ENCODE measurements at places on chromosomes 5 and 9.

DNA sequence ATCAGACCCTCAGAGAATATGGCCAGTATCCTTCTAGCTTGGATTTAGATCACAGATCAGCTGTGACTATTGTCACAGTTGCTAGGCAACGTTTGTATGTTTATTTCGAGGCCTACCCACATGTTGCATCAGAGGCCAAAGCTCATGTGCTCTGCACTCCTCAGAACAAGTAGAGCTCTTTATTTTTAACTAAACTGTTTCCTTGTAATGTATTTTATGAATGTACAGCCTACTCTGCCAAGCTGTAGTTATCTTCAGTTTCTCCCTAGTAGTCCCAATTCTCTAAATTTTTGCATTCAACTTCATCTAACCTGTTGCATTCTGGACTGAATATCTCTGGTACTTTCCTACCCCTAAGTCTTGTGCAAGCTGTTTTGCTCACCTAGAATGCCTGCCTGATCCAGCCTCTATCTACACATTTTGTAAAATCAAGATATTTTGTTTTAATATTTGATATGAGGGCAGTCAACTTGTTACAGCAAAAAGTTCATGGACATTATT is 52.8 kb downstream of the CAST start:
- no peak for DNase-seq

- no peak for DNase-seq
Measured at GRCh38 chr9:129568560-129569501, 52.1 kb downstream of the C9orf50 start.

DNA sequence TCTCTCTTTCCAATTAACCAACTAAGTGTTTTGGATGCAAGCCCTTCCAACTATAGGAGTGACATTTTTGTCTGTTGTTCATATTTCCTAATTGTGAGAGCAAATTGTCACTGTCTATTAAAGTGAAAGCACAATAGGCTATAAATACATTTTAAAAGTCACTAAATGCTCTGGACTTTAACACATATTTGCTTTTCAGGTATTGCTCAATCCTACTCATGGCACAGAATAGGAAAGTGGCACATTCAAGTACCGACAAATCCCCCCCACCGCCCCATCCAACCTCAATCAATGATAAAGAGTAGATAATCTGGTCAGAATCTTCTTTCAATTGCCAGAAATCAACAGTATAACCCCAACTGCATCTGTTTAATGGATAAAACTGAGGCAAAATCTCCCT is 419.8 kb downstream of the PLK2 start:
- no peak for DNase-seq

- no peak for DNase-seq
Measured at GRCh38 chr5:52334367-52334766, 453.3 kb upstream of the ITGA1 start.

DNA sequence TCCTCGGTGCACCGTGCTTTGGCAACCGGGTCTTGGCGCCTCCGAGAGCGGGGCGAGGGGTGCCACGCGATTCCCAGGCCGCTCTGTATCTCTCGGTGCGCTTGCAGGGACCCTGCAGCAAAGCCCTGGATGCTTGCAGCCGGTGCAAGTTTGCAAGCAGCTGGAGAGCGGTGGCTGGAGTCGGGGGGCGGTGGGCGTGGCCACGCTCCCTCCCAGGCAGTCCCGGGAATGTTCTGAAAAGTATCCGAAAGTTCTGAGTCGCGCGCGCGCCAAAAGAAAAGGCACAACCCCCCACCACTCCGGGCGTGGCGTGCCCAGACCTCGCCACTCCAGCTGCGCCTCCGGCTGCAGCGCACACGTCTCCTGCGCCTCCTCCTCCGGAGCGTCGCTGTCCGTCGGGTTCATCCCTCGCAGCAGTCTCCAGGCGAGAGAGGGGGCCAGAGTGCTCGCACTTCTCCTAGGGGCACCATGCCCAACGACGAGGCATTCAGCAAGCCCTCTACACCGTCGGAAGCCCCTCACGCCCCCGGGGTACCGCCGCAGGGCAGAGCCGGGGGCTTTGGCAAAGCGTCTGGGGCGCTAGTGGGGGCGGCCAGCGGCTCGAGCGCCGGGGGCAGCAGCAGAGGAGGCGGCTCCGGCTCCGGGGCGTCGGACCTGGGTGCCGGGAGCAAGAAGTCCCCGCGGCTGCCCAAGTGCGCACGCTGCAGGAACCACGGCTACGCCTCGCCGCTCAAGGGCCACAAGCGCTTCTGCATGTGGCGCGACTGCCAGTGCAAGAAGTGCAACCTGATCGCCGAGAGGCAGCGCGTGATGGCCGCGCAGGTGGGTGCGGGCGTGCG is at the start of gene DMRT1:
Gene DMRT1 (plus strand): TSS at position 327 of the 839 bp plus-strand sequence. CDS start 142 bp downstream, at position 469.
- DNase-seq: no peak

- DNase-seq: no peak
Measured at GRCh38 chr9:110451726-110452125, 114.1 kb upstream of the TXNDC8 start.

GRCh38 chr5:130115686-130116085 is 211.4 kb downstream of the CHSY3 start:
- no peak for DNase-seq

DNA sequence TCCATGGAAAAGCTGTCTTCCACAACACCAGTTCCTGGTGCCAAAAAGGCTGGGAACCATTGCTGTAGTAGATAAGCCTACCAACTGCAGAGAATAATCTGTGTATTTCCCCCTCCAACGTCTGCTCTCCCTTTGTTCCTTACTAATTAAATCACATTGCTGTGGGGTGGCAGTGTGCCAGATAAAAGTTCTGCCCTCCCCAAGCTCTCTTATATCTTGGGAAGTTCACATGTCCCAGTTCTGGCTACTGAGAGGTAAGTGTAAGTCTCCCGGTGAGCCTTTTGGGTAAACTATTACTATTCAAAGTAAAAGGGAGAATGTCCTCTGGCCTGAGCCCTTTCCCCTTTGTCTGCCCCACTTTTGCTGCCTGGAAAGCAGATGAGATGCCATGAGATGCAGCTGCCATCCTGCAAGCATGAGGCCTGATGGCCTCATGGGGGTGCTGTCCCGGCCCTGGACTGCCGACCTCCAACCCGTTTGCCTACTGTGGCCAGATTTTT is 14.7 kb downstream of the ENC1 start:
- DNase-seq: no peak

- DNase-seq: no peak
Measured at GRCh38 chr5:59893429-59894227, at the start of gene PDE4D. TSS of gene PDE4D (minus strand) at chr5:59893726.

DNA sequence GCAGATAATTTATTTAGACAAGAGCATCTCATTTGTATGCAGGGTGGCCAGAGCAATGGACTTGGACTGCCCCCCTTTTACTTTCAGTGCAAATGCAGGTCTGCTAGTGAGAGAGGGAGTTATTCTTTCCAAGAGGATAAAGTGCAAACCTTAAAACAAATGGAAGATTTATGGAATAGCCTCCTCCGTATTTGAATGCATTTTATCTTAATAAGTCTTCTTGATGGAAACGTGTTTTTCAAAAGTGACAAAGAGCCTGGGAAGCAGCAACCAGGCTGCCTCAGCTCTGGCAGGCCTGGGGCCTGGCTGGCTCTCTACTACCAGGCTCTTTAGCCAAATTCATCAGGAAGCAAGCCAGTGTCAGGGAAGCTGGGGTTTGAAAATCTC is 6.8 kb downstream of the NR2F1 start:
- DNase-seq: no peak

All from stimulated activated CD8-positive, alpha-beta memory T cell treated with anti-CD3 and anti-CD28 coated beads, Interleukin-4, amount 100 ng/mL, for 1 hour (primary cell).